Left forelimb (tissue), 1 donor: ENCODE measurements at places on chromosomes 6 and 20.

DNA sequence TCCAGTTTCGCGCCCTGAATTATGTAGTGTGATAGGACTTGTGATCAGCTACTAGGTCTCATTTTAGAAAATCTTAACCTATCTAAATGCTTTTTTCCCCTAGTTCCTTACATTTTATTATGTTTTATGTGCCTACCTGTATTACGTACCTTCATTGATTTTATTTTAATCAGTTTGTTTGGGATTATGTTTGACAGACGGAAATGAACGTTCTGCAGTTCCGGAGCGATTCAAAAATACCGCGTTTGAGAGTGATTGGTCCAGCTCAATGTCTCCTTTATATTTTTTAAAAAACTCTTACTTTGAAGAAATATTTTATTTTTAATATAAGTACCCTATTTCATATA lies 114.3 kb upstream of the BTN3A2 start:
- DNase-seq: no peak

- DNase-seq: no peak
These were observed 18.3 kb upstream of the AGPAT4 start for GRCh38 chr6:161292145-161292544.

DNA sequence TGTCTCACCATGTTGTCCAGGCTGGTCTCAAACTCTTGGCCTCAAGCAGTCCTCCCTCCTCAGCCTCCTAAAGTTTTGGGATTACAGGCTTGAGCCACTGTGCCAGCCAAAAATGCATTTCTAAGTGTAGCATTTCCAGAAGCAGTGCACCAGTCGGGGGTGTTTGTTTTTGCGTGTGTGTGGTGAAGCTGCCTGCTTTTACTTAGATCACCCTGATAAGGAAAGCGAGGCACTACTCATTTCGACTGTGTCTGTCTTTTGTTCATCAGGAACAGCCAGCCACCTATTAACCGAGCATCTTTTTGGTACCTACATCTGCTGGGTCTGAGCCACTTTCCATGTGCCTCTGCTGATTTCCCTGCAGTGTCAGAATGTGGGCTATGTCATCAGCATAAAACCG lies 18.7 kb downstream of the SIRT5 start:
- no peak for DNase-seq

- no peak for DNase-seq
These were observed 68.3 kb downstream of the IMPG1 start for GRCh38 chr6:76004202-76004601.

DNA sequence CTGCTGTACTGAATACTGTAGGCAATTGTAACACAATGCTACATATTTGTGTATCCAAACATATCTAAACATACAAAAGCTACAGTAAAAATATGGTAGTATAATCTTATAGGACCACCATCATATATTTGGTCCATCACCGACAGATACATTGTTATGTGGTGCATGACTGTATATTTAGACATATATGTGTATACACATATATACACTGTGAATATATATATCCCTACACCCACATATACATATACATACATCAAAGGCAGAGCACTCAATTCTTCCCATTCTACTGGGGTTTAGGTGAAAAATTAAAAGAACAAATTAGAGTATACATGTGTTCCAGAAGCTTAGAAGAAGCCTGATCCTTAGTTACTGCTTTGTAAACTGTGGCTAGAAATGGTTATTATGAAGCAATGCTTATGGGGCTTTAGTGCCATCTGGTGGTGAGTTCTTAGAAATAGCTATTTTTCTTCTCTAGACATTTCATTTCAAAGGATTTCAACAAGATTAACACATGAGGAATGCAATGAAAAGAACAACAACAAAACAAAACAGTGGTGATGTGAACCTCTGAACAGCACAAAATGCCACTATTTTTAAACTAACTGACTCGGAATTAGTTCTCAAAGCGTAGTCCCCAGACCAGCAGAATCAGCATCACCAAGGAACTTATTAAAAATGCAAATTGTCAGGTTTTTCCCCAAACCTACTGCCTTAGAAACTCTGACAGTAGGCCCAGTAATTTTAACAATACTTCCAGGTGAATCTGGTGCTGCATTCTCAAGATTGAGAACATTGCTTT lies 38.0 kb downstream of the PKHD1 start:
- no peak for DNase-seq

DNA sequence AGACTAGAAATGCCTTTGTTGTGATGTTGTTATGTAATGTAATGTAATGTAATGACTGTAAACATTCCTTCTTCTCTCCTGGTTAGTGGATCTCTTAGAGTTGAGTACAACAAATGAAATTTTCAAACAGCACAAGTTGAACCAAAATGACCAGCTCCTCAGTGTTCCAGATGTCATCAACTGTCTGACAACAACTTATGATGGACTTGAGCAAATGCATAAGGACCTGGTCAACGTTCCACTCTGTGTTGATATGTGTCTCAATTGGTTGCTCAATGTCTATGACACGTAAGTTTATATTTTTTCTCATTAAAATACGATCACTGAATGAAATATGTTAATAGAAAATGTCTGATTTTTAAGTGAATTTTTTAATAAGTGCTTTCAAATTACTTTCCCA lies 496.7 kb downstream of the UTRN start:
- DNase-seq: no peak

DNA sequence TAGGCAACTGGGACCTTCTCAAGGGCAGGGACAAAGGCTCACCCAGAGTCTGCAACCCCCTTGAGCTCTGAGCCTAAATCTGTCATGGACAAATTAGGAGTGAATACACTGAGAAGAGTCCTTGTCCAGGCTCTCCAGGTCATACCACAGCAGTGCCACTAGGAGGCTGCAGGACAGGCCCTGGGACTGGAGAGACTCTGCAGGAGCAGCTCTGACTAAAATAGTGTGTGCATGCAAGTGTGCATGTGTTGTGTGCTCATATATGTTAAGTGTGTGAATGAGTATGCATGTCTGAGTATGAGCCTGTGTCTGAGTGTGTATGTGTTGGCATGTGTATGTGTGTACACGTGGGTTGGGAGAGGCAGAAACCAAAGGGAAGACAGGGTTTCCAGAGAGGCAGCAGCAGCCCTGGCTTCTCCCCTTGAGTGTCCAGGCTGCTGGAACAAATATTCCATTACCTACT lies 27.1 kb downstream of the MRPL14 start:
- no peak for DNase-seq

DNA sequence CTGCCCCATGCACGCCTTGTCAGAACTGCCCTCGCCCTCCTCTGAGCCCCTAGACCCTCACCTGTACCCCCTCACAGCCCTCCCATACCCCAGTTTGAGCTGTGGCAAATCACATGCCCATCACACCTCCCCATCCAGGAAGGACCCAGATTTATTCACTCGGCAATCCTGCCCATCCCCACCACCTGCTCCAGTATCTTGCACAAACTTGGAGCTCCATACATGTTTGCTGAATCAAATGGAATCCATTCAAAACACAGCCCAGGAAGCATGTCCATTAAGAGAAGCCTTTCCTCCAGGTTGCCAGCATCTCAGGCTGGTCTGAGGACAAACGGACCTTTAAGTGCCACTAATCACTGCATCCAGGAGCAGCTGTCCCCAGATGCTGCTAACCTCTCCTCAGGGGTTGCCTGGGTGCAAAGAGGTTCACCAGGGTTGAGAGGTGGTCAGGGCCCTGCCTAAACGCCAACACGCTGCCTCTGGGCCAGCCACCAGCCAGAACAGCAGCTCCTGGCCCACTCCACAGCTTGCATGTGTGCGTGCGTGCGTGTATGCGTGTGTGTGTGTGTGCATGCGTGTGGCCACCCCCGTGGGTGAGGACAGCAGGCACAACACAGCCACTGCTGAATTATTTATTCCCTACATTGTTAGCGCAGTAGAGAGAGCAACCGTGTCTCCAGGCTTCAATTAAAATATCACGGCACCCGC lies 31.0 kb downstream of the GRM4 start:
- no peak for DNase-seq

DNA sequence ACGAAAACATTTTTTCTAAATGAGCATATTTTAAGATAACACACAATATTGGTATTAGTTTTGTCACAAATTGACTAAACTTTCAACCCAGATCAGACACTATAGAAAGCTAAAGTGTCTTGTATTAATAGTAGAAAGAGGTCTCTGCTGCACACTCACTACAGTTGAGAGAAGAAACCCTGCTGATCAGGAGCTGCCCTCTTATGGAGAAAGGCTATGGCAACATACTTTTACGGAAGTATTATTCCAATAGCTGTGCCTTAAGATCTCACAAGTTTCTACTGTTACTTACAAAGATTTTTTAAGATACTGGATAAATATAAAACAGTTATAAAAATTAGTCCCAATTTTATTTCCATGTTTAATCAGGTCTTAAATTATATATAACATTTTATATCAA lies 155.7 kb downstream of the RIMS1 start:
- no peak for DNase-seq

DNA sequence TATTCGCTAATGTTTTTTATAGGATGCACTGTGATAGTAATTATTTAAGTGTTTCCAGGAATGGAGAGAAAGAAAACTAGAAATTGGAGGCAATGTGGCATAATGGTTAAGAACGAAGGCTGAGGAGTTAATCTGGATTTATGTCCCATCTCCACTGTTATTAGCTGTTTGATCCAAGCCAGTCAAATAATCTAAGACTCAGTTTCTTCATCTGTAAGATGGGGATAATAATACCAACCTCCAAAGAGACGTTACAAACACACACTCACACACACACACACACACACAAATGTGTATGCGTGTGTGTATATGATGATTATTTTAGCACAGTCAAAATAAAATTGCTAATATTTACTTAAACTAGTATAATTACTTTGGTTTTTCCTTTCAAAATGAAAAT lies 36.9 kb upstream of the TPD52L1 start:
- no peak for DNase-seq
